ENCODE measurements at places on chromosomes 3 and 15. TPM values are rescaled to one million over a fixed set of nuclear protein-coding genes. Genes with fewer than 3 reads are reported as not detected.
A peak's percentile ranks its signal among the peaks of the same experiment; 100 is the strongest.

DNA sequence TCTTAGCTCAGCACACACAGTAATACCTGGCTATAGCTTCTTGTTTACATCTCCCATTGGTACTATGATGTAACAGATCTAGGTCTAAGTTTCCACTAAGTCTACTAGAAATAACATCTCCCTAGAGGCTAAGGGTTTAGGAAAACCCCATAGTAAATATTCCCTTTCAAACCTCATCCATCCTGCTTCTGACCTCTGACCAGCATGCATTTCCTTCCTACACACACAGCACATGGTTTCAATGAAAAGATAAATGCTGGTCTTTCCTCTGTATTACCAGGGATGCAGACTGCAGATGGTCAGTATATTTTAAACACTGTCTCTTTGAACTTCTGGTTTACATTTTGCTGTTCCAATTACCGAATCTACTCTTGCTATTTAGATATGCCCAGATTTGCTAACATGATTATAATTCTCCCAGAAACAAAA is 96.6 kb downstream of the EFL1 start:
- no peak overlapping the region for H3K27ac ChIP-seq
- no peaks in the 10 kb centered on the region for H3K4me1 ChIP-seq
- H3K36me3 ChIP-seq: peaks cover 6% of the 10 kb centered on the region
- DNase-seq: no peak
- H3K4me3 ChIP-seq: no peak overlapping the region

DNA sequence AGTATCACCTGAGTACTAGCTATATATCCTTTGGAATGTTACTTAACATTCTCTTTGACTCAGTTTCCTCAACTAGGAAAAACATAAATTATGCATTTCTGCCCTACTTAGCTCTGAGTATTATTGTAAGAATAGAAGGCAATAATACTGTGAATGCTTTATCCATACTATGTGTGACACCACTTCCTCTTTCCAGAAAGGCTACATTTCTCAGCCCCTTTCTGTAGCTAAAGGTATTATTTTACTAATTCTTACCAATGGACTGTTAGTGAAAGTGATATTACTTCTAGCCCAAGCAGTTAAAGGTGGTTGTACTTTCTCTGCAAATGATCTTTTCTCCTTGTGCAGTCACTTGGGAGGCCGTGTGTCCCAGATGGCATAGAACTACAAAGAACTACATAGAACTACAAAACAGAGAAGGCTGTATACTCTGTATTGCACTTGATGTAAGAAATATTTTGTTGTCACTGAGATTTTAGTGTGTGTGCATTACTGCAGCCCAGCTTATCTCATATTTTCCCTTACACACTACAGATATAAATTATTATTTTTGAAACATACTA is 35.1 kb downstream of the MYH15 start:
- no peak overlapping the region for H3K27ac ChIP-seq
- H3K4me3 ChIP-seq: no peak overlapping the region
- no peak for DNase-seq
- no peaks in the 10 kb centered on the region for H3K36me3 ChIP-seq

DNA sequence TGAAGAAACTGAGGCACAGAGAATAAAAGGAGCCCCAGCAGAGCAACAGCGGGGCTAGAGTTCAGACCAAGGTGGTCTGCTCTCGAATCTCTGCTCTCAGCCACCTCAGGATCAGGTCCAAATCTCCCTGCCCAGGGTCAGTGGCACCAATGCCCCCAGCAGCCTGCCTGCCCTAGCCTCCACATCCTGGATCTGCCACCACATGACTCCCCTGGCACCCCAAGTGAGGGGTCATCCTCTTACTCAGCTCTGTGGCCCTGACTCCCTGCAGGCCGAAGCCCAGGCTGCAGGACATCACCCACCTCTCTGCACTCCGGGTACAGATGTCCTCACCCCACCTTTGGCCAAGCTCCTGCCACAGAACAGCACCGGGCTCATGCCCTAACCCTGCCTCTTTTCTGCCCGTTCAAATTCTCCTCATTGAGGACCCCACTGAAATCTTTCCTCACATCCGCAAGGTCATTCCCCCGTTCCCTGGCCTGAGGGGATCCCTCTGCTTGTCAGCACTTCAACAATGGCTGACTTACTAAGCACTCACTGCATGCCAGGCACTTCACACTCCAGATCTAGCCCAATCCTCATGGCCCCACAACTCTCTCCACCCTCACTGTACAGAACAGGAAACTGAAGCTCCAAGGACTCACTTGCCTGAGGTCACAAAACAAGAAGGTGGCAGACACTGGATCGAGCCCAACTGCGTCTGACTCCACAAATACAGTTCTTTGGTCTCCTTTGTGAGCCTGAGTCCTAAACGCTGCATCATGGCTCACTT is 4.3 kb downstream of the PPIB start:
- H3K27me3 ChIP-seq: peaks cover under 1% of the 10 kb centered on the region
- H3K4me3 ChIP-seq: no peak overlapping the region
- peaks cover 10% of the 10 kb centered on the region for H3K4me1 ChIP-seq
- H3K27ac ChIP-seq: peak overlapping the region; percentile 24
- H3K36me3 ChIP-seq: peaks cover 57% of the 10 kb centered on the region

DNA sequence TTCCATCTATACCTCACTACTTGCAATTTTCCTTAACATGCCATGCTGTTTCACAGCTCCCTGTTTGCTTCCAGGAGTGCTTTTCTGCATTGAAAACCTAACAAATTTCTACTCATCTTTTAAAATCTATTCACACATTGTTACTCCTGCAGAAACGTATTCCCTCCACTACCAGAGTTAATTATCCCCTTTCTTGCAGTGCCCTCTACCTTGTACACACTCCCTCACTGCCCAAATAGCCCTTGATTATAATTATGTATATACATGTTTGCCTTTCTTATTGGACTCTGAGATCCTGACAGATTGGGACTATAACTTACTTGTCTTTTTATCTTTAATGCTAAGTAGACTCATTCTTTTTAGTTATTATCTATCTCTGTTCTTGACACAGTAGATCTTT is 325.0 kb downstream of the OXSM start:
- H3K27ac ChIP-seq: no peak overlapping the region
- no peak for DNase-seq
- H3K4me1 ChIP-seq: peaks cover 6% of the 10 kb centered on the region
- no peaks in the 10 kb centered on the region for H3K27me3 ChIP-seq
- H3K36me3 ChIP-seq: no peaks in the 10 kb centered on the region

- H3K4me1 ChIP-seq: peaks cover 19% of the 10 kb centered on the region
- peak; percentile 68 for DNase-seq
- peak within 1 kb of the TSS; percentile 57 for H3K27ac ChIP-seq
- H3K4me3 ChIP-seq: peak within 1 kb of the TSS; percentile 79
- H3K36me3 ChIP-seq: no peaks in the 10 kb centered on the region
Observed at GRCh38 chr3:122021811-122022401, at the start of gene ILDR1. TSS of gene ILDR1 (minus strand) at chr3:122022247. CDS start at chr3:122022077, 170 bp downstream.

- no peak for DNase-seq
- no peak overlapping the region for H3K27ac ChIP-seq
- no peaks in the 10 kb centered on the region for H3K36me3 ChIP-seq
- no peak overlapping the region for H3K4me3 ChIP-seq
- H3K27me3 ChIP-seq: no peaks in the 10 kb centered on the region
Observed at GRCh38 chr3:22101811-22102210, 350.8 kb upstream of the ZNF385D start.

- no peak overlapping the region for H3K4me3 ChIP-seq
- peaks cover 54% of the 10 kb centered on the region for H3K4me1 ChIP-seq
- H3K27ac ChIP-seq: peak overlapping the region; percentile 92
- 0 out of 2 replicates have a peak, but pooled peaks cover 1% of the 10 kb centered on the region for H3K36me3 ChIP-seq
Observed at GRCh38 chr3:177102553-177102952, 94.7 kb downstream of the TBL1XR1 start.

- no peaks in the 10 kb centered on the region for H3K36me3 ChIP-seq
- H3K4me1 ChIP-seq: peaks cover 7% of the 10 kb centered on the region
- no peak overlapping the region for H3K27ac ChIP-seq
Observed at GRCh38 chr15:85000189-85000864, 18.7 kb downstream of the PDE8A start.

GRCh38 chr3:36483709-36484108 is 103.4 kb downstream of the STAC start:
- H3K27me3 ChIP-seq: no peaks in the 10 kb centered on the region
- H3K27ac ChIP-seq: no peak overlapping the region
- DNase-seq: no peak
- H3K4me3 ChIP-seq: no peak overlapping the region
- peaks cover 17% of the 10 kb centered on the region for H3K36me3 ChIP-seq

- peaks cover 30% of the 10 kb centered on the region for H3K36me3 ChIP-seq
- peak overlapping the region; percentile 41 for H3K27ac ChIP-seq
- H3K4me3 ChIP-seq: no peak overlapping the region
- DNase-seq: peak; percentile 87
- peaks cover 5% of the 10 kb centered on the region for H3K4me1 ChIP-seq
Observed at GRCh38 chr3:52144034-52144795, 10.0 kb downstream of the POC1A start.

DNA sequence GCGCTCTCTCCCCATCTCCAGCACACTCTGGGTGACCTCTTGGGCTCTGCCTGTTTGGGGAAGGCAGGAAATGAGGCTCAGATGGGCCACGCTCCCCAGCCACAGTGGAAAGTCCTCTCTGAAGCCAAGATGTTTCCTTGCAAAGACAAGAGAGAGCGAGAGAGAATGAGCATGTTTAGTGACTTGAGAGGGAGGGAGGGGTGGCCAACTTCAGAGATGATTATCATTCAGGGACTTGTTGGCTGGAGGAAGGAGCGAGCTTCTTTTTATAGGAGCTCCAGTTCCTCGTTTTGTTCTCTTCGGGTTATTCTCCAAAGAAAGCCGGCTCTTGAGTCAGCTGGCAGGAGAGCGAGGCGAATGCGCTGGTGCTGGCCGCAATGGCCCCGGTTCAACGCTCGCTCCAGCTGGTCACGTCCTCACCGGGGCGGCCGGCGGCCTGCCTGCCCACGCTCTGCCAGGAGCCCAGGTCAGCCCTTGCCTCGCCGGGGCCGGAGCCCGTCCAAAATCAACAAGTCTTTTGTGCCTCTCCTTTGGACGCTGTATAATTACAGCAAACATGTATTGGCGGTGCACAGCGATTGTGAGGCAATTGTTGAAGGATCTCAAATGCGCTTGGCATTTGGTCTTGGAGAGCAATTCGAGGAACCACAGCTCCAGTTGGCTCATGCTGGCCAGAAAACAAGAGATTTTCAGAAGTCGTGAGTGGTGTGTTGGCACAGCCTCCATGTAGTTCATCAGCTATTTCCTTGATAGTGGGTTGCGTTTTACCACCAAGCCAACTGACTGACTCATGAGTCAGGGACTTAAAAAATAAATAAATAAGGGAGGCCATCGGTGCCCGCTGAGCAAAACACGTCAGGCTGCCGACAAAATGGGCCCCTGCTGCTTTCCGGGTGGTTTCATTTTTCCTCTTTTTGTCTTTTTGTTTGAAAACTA is 288.6 kb downstream of the UACA start:
- H3K36me3 ChIP-seq: no peaks in the 10 kb centered on the region
- no peak overlapping the region for H3K27ac ChIP-seq
- no peaks in the 10 kb centered on the region for H3K4me1 ChIP-seq
- no peak overlapping the region for H3K4me3 ChIP-seq

GRCh38 chr15:90042766-90043529 is 41.8 kb downstream of the ZNF710 start:
- H3K27ac ChIP-seq: peak overlapping the region; percentile 90
- H3K36me3 ChIP-seq: no peaks in the 10 kb centered on the region
- no peaks in the 10 kb centered on the region for H3K27me3 ChIP-seq
- DNase-seq: no peak
- peaks cover 33% of the 10 kb centered on the region for H3K4me1 ChIP-seq
- no peak overlapping the region for H3K4me3 ChIP-seq

GRCh38 chr3:137332297-137332696 is 374.5 kb downstream of the IL20RB start:
- H3K4me1 ChIP-seq: peaks cover 19% of the 10 kb centered on the region
- DNase-seq: no peak
- no peak overlapping the region for H3K27ac ChIP-seq
- H3K36me3 ChIP-seq: peaks cover under 1% of the 10 kb centered on the region

DNA sequence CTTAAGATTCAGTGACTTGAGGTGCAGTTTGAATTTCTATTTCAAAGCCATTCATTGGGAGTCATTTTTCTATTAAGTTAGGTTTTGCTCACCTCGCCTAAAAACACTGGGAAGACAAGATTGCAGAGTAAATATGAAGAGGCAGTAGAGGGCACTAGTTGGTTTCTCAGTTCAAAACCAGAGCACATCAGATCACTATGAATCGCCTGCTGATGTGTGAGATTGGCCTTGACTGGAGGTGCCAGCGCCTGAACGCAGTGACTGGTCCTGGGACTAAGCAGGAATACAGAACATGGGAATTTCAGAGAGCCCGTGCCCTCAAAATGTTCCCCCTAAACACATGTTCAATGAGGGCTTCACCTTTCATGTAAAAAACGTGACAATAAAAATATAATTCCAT is 229.0 kb downstream of the ITPR1 start:
- peak overlapping the region; percentile 86 for H3K27ac ChIP-seq
- DNase-seq: no peak
- no peak overlapping the region for H3K4me3 ChIP-seq
- H3K36me3 ChIP-seq: no peaks in the 10 kb centered on the region
- no peaks in the 10 kb centered on the region for H3K27me3 ChIP-seq
- peaks cover 39% of the 10 kb centered on the region for H3K4me1 ChIP-seq

- no peak for DNase-seq
- peaks cover 56% of the 10 kb centered on the region for H3K36me3 ChIP-seq
- H3K4me3 ChIP-seq: no peak overlapping the region
Observed at GRCh38 chr3:48966876-48967361, 23.1 kb upstream of the P4HTM start.

GRCh38 chr3:190260301-190260700 is 61.9 kb downstream of the CLDN1 start:
- no peaks in the 10 kb centered on the region for H3K27me3 ChIP-seq
- DNase-seq: no peak
- H3K4me3 ChIP-seq: no peak overlapping the region
- no peaks in the 10 kb centered on the region for H3K36me3 ChIP-seq

- H3K27me3 ChIP-seq: peaks cover 3% of the 10 kb centered on the region
- no peak overlapping the region for H3K27ac ChIP-seq
- peaks cover 12% of the 10 kb centered on the region for H3K4me1 ChIP-seq
- DNase-seq: no peak
Observed at GRCh38 chr15:66240240-66240794, 13.2 kb downstream of the MEGF11 start.

DNA sequence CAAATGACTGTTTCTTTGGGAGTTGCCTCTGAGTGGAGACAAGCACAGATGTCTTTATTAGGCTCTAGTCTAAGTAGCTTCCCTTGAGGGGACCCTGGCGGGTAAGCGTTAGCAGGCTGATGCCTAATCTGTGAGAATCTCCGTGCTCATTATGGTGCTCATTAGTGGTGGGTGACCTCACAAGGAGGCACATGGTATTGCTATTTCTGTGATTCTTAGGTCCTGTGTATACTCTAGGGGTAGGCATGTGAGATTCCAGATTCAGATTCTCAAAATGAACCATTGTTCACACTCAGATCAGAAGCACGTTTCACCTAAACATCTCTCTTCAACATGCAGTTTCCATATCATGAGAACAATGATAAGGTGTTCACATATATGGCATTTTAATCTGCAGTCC is 809.7 kb downstream of the NR2F2 start:
- no peak for DNase-seq

The STRIT1 gene
- total RNA-seq: 0.33 TPM

The SI gene
- total RNA-seq: not detected

The CCR3 gene
- not detected for total RNA-seq

The IL12A gene
- 0.69 TPM for total RNA-seq

The TIMMDC1 gene
- 121 TPM for total RNA-seq

The SSR3 gene
- total RNA-seq: 162 TPM

The RASGRP1 gene
- total RNA-seq: 2.7 TPM

The TYRO3 gene
- total RNA-seq: 89.6 TPM

The C3orf22 gene
- total RNA-seq: not detected

The BCHE gene
- total RNA-seq: 1.7 TPM

The TMEM207 gene
- not detected for total RNA-seq

Data from WTC11 (cell line).